ENCODE measurements at places on chromosomes 12 and 14. TPM values are rescaled to one million over a fixed set of nuclear protein-coding genes. Genes with fewer than 3 reads are reported as not detected.

DNA sequence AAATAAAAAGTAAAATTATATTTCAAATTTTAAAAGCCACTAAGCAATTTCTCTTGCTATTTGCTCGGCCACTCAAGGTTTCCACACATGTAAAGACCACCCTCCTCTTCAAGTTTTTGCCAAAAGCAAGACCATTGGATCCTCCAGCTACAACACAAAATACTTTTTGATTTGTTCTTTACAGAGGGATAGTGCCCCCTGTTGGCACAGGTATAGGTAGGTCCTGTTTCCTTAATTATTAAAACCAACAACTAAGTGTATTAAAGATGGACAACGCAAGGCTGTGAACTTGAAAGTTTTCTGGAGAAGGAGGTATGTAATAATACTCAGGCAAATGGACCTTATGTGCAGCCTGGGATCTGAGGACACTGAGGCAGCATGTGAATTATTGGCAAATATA, 23.8 kb downstream of the ATP6V1D start:
- DNase-seq = no peak

DNA sequence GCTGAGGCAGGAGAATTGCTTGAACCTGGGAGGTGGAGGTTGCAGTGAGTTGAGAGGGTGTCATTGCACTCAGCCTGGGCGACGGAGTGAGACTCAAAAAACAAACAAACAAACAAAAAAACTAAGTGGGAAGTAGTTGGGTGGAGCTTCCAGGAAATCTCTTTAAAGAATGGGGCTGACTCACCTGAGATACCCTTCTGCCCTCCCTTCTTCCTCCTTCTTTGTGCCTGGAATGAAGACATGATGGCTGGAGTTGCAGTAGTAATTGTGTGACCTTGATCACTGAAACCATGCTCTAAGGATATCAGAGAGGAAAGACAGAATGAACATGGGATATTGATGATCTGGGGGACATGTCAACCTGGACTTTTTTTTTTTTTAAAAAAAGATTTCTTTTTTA, 87.6 kb upstream of the MED13L start:
- no peak for DNase-seq

- no peak for DNase-seq
Measured at GRCh38 chr12:32344047-32344446, 55.3 kb upstream of the FGD4 start.

GRCh38 chr14:32559048-32559447, 229.9 kb downstream of the AKAP6 start:
- DNase-seq = no peak

- DNase-seq = no peak
Measured at GRCh38 chr14:77409131-77409533, 14.2 kb downstream of the NOXRED1 start.

DNA sequence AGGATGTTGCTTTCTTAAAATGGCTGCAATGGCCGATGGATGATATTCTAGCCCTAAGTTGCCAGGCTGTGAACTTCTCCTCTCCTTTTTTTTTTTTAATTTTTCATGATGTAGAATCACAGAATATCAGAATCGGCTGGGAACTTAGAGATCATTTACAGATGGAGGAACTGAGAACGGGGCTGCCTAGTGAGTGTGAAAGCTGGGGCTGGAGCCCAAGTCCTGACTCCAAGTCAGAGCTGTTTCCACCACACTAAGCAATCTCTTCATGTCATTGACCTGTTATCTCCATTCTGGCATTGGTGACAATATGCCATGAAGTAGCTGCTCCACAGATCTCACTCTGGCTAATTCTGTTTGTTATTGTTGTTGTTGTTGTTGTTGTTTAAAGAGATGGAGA, 121.7 kb downstream of the SLC38A1 start:
- no peak for DNase-seq

DNA sequence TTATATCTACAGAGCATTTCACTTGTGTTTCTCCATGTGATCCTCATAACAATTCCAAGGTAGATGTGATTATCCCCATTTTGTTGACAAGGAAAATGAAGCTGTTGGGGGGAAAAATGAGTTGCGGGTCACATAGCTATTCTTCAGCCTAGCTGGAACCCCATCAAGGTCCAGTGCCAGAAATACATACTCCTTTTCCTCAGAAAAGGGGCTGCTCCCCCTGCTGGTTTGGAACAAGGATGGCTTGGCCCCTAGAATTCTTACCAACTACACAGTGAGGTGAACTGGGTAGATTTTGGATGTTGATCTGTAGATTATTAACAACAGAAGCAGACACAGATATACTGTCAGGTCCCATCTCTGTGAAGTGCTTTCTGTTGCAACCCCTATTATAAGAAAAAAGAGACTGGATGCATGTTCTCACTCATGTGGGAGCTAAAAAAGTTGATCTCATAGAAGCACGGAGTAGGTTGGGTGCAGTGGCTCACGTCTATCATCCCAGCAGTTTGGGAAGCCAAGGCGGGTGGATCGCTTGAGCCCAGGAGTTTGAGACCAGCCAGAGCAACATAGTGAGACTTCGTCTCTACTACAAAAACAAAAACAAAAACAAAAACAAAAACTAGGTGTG, 8.9 kb downstream of the IKZF4 start:
- DNase-seq = no peak

DNA sequence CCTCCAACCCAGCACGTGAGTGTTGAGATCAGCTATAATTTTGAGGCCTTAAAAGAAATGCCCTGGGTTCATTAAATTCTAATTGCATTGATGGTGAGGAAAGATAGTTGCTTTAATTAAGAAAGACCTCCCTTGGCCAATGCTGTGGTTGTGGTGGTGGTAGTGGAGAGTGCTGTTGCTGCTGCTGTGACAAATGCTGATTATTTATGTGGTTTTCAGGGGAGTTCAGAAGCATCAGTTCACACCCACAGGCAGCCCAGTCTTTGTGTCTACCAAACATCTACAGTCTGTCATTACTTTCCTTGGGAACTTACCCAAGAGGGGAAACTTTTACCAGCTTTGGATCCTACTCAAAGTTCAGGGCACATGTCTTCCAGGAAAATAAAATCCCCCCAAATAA, 178.4 kb upstream of the PARP11 start:
- no peak for DNase-seq

DNA sequence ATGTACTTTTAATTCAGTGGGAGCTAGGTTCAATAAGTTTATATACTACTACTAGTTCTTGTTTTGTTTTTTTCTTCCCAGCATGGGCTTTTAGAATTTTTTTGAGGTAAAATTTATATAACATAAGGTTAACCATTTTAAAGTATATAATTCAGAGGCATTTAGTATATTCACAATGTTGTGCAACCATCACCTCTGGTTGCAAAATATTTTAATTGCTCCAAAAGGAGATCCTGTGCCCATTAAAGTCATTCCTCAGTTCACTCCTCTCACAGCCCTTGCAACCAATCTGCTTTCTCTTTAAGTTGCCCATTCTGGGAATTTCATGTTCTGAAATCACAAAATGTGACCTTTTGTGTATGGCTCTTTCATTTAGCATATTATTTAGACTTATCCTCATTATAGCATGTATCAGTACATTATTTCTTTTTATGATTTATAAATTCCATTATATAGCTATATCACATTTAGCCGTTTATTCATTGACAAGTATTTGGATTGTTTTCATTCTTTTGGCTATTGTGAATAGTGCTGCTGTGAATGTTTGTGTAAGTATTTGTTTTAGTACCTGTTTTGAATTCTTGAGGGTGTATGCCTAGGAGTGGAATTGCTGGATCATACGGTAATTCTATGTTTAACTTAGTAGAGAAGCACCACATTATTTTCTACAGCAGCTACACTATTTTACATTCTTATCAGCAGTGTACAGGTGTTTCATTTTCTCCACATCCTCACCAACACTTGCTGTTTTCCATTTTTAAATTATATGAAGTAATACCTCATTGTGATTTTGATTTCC, 59.1 kb downstream of the ARHGAP5 start:
- DNase-seq = no peak

DNA sequence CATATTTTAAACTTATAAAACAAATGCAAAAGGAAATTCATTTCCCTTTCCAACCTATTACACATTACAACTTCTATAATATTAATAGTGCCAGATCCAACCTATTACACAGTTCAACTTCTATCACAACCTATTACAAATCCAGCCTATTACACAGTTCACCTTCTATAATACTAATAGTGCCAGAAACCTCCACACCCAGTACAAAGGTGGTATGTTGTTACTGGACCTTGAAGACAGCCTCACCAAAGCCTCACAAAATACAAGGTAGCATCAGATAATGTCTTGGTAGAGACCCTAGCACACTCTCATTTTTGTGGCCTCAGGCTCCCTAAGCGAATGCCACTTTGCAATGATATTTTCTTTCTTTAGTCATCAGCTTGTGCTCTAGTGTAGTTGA, 68.7 kb upstream of the PELI2 start:
- DNase-seq = no peak

GRCh38 chr14:81219759-81220579, 790 bp downstream of the GTF2A1 start:
- DNase-seq = no peak

DNA sequence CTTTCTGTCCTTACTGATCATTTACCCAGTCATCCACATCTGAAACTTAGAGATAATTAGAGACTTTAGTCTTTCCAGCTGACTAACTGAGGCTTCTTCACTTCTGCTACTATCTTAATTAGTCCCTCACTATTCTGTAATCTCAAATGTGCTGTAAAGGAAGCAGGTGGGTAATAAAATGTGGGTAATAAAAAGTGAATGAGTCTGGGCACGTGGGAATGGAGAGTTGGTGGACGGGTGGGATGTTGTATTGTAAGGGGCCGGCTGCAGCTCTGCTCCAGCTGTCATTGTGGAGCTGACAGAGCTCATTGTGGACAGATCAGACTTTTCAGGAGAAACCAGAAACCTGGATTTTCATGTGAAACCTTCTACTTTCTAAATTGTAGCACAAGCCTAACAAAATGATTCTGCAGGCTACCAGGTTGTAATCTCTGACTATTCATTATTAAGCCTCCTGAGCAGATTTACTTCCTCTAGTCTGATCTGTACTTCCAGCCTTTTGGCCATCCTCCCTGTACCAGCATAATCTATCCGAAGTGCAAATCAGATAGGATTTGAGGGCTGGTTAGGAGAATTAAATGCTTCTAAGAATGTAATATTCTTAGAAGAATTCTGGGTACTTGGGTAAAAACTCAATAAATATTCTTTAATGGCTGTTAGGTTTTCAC, 42.0 kb upstream of the BMAL2 start:
- DNase-seq = no peak

Gene AVPR1A
- 32.4 TPM for total RNA-seq

Gene KDM5A
- total RNA-seq = 32.4 TPM

Gene ACVRL1
- total RNA-seq = 308 TPM

Gene TDRD9
- 1.4 TPM for total RNA-seq

Gene KRT84
- not detected for total RNA-seq

Gene MGP
- 3,618 TPM for total RNA-seq

Gene GPR84
- total RNA-seq = not detected

Gene TMEM117
- 0.43 TPM for total RNA-seq

Gene ADAMTS20
- total RNA-seq = not detected

Gene RAD51AP1
- not detected for total RNA-seq

Gene RNASE11
- not detected for total RNA-seq
